Cardiac fibroblast (primary cell): ENCODE measurements at places on chromosomes 7 and 10.

GRCh38 chr10:101780818-101781654, 2.2 kb downstream of the NPM3 start:
- peak; percentile 70 for DNase-seq

- DNase-seq = no peak
Observed at GRCh38 chr10:133446979-133447378, 6.8 kb upstream of the SCART1 start.

GRCh38 chr7:6026011-6026819, 5.0 kb upstream of the ANKRD61 start:
- DNase-seq = peak; percentile 36

GRCh38 chr7:80768756-80769155, 130.3 kb downstream of the CD36 start:
- DNase-seq = no peak

DNA sequence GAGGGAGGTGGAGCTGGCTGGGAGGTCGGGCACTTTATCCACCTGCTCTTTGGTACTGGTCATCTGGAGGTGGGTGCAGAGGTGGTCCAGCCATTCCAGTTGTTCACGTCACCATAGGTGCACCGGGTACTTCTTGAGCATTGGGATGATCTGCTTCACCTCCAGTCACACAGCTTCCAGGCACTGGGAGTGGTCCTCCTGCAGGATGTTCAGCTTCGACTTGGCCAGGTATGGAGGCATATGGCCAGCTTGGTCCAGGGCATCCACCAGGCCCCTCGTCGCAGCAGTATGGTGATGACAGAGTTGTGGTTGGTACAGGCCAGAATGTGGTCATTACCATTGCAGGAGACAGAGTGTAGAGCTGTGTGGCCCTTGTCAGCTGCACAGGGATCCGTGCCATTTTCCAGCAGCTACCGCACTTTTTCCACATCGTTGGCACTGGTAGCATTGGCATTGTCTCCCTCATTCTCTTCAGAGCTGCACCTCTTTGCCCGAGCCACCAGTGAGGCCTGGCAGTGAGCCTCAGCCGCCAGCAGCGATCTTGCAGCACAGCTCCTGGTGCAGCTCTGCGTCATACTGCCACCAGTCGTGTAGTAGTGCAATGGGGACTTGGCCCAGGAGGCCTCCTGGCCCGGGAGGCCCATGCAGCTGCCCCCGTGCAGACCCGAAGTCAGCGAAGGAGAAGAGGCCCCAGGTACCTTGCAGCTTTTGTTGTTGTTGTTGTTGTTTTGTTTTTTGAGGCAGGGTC, 150.9 kb downstream of the ZNF22 start:
- DNase-seq = no peak

DNA sequence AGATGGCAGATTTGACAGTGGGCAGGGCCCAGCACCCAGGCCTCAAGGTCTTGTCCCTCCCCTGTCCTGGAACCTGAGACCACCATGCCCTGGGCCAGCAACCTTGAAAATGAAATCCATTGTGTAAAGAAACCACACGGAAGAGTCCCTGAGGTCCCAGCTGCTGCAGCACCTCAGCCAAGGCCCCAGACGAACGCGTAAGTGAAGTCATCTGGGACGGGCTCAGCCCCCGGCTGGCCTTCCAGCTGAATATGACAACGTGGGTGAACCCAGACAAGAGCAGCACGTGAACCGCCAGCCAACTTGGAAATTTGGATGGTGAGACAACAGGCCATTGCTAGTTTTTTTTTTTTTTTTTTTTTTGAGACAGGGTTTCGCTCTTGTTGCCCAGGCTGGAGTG, 70.3 kb downstream of the CYTH3 start:
- no peak for DNase-seq

DNA sequence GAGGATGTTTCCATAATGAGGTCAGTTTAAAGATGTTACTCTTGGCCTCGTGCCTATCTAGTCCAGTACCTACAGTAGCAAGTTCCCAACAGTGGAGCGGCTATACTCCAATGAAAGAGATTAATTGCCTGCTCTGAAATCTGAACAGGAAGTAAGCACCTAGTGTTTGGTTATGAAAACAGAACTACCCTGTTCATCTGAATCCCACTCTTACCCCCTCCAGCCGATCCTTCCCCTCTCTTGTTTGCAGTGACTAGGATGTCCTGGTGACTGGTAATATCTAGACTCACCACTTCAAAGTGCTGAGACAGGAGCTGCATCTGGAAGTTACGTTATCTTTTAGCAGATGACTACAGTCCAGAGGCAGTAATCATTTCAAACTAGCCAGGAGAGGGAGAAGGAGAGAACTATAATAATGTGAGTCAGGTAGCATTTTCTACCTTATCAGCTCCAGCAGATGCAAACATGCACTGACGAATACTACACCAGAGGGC, 666.7 kb upstream of the NRP1 start:
- DNase-seq = no peak

DNA sequence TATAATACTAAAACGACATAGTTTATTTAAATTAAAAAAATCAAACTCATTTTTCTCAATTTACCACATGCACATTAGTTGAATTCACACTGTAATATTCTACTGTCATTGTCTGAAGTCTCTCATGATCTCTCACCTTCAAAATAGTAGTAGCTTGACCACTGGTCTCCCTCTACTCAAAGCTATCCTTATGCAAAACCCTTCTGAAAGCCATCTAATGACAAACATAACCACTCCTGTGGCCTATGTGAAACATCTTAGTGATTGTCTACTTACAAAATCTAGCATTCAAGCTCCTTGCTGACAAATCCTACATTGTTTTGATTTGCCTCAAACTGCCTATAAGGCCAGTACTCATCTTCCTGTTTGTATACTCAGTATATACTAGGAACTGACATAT, 606.0 kb upstream of the GHITM start:
- no peak for DNase-seq

DNA sequence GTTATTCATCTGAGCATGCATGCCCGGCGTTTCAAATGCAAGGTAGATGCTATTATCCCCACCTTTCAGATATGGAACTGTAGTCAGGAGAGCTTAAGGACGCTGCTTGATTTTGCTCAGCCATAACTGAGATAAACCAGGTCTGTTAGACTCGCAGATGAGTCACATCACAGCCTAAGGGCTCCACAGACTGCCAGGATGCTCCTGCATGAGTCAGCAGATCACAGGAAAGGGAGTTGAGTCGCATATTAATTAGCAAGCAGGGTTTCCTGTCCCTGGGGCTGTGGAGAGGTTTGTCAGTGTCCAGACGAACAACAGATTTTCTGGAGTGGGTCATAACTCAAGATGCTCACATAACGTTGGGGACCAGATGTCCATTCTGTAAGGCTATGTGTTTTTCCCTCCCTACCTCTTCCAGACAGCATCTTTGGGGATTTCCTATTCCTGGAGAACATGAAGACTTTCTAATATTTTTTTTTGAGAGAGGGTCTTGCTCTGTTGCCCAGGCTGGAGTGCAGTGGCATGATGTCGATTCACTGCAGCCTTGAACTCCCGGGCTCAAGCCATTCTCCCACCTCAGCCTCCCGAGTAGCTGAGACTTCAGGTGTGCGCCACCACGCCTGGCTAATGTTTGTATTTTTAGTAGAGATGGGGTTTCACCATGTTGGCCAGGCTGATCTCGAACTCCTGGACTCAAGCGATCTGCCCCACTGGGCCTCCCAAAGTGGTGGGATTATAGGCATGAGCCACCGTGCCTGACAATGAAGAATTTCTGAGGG, 36.7 kb downstream of the PFKFB3 start:
- DNase-seq = peak; percentile 90

- peak; percentile 50 for DNase-seq
Observed at GRCh38 chr7:24401628-24402593, 117.9 kb downstream of the NPY start.

DNA sequence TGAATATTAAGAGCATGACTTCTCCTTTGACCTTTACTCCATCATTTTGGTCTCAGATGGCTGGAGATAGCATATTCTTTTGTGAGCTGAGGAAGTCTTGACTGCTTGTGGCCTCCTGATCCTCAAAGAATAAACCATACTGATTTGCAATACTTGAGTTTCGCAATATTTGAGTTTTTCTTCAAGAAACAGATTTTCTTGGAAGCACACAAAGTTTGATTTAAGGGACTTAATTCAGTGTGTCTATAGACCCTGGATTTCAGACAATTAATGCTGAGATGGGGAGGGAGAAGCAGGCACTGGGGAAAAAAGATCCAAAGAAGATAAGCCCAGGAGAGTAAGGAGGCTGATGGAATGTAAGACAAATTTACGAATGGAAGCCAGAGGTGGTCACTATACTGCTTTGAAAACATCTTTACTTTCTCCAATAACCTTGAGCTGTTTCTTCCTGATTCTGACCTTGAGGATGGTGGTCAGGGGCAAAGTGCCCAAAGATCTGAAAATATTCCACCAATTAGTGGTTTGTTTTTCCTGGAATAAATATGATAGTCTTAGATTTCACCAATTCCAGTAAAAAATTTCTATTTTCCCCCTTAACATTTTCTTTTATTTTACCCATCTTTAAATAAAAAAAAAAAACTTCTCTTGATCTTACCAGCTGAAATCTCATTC, 7.5 kb downstream of the EPDR1 start:
- no peak for DNase-seq

DNA sequence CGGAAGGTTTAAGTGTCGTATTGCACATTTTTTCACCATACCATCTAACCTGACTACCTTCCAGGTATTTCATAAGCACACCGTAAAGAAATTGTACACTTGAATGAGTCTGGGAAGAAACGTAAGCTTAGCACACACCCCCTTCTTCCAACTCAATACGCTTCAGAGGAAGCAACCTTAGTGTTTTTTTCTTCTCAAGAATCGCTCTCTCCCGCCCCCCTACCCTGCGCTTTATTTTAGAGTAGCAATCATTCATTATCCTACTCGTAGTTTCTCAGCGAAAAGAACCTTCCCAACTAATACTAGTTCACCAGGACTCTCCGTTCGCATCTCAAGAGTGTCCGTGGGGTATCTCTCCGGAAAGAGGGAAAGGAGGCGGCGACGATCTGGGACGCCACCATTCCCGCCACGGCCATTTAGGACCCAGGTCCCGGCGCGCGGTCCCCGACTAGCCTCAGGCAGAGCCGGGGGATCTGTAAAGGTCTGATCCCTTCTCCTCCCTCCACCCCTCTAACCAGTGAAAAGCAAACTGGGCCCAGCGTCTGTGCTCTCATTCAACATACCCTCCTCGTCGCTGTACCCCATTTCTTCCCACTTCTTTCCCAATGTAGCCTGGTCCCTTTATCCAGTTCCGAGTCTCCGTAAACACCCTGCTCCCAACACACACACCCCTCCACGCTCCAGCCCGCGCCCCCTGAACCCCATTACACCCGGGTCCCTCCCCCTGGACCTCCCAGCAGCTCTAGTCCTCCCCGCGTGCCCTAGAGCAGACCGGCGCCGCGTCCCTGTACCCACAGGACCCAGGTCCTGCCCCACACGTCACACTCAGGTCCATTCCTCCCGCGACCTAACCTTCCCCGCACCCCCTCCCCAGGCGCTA, 16.0 kb downstream of the MYOZ1 start:
- DNase-seq = peak; percentile 27

DNA sequence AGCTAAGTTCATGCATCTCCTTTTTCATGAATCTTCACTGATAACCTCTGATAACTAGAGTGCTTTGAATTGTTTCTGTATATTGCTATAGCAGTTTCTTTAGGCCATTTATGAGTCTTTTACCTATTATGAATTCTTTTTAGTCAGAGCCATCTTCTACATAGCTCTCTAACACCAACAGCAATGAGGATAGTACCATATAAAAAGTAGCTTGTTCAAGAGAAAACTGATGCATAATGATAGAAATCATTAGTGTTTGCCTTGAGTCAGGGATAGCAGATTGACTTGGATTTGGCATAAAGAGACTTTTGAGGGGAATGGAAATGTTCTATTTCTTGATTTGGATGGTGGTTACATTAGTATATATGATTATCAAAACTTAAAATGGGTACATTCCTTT, 25.8 kb upstream of the SEMA4G start:
- DNase-seq = no peak

DNA sequence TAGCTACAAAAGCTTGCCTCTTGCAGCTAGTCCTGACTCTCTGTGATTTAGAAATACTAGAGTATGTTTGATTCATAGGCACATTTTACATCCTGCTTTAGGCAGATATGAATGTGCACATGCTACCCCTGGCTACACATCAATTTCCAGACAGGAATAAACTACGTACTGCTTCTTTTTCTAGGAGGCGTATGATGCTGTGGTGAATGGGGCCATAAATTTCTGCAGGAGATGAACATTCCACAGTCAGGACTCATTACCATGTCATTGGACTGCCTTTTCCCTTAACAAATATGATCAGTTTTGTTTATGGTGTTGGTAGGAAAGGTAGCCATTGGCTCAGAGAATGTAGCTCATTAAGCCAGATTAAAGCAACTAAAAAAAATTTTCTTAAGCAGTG, 50.1 kb upstream of the IFRD1 start:
- DNase-seq = peak; percentile 27

- DNase-seq = no peak
Observed at GRCh38 chr7:21651697-21652096, 108.9 kb downstream of the DNAH11 start.

DNA sequence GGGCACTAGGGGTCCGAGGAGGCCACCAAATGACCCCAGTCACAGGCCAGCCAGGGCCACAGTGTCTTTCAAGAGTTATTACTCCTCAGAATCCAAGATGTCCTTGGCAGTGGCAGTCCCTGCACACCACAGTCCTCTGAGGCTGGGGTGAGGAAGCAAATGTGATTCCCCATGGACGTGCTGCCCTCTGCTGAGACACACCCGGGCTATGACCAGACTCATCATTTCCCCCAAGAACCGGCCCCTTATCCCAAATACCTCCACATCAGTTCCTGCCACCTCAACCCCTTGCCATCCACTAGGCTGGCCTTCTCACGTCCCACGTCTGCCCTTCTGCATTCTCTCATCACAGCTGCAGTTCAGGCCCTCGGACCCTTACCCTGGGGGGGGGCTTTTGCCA, 5.0 kb downstream of the PRKAG2 start:
- no peak for DNase-seq

DNA sequence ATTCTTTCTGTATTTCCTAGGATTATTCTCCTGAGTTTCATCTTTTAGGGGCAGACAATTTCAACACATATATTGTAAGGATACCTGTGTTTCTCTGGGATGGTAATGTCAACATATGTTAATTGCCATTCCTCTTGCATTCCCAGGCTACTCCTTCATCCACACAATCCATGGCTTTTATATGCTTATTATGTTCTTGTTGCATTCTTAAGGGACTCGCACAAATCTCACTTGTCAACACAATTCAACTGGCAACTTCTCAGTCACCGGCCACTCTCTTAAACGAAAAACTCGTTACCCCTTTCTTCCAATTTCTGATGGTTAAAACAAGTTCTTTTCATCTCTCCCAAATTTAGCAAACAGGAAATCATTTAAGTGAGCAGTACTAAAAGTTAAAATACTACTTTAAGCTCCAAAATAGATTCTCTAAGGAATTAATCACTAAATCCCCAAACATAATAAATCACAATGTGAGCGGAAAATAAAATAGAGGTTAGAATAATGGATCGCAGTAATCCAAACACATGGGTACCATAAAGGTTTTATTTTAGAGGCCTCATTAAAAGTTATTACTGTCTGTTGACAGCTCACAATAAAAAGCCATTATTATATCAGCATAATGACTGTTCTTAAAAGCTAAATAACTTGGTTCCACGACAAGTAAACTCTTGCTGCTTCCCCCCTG, 223.2 kb downstream of the ELMO1 start:
- no peak for DNase-seq
